ENCODE measurements at places on chromosomes 5 and 9.

DNA sequence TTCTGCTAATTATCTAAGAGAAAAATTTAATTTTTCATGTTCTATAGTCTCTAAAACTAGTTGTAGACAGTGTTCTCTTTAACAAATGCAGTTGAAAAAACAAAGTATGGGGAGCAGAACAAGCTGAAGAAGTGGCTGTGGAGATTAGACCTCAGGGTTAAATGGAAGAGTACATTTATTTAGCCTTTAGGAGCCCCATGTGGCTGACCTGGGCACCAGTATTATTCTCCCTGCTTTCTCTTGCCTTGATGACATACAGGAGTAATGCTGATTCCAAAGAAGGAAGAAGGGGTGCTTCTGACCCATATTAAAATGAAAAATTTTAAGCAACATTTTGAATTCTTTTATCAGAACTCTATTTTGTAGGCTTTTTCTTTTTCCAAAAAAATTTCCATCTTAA is 312.3 kb upstream of the RIOK2 start:
- no peak for DNase-seq

DNA sequence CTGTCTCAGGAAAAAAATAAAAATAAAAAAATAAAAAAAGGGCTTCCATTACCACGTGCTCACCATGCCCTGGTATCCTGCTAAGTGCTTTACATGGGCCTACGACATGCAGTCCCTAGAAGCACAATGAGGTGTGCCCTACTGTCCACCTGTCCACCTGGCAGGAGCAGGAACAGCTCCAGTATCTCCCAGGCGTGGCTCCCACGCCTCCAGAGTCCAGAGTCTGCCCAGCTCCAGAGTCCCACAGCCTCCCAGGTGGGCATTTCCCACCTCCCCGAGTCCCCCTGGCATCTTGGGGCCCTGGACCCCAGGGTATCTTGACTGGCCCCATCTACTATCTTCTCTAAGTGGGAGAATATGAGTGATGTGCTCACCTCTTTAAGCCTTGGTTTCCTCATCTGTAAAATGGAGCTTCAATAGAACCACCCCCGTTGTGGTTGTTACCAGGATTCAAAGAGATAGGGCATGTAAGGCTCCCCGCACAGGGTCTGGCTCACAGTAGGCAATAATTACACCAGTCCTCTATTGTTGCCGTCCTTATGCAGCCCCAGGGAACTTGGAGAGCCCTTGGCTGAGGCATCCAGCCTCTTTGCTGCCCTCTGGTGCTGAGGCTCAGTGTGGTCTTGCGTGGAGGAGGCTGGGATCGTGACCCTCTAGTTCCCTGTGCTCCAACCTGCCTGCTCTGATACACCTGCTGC is 8.9 kb downstream of the CXCL14 start:
- no peak for DNase-seq

GRCh38 chr9:92059661-92060060 is 55.6 kb downstream of the SPTLC1 start:
- no peak for DNase-seq

DNA sequence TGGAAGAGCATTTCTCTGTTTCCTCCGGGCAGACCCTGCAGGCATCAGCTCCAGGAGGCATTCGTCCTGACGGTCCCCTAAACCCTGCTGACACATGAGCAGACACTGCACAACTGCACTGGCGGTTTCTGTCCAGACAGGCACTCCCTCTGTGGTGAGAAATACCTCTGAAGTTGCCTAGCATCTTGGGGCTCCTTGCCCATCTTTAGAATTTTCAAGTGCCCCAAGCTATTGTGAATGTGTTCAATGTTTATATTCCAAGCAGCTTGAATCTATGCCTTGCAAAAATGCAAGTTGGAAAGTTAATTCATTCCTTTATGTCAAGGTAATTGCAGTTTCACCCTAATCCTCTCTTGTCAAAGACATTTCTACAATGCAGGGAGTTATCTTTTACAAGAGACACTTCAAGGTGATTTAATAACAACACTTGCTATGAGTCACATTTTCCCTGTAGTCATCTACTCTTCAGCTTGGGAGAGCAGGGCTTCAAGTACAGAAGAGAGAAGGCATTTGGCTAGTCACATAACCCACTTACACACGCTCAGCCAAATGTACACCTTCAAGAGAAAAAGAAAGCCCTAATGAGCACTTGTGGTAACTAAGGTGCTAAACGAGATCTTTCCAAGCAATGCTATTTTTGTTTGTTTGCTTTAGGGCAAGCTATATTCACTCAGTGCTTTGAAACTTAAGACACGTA is 302.5 kb downstream of the MLLT3 start:
- no peak for DNase-seq

DNA sequence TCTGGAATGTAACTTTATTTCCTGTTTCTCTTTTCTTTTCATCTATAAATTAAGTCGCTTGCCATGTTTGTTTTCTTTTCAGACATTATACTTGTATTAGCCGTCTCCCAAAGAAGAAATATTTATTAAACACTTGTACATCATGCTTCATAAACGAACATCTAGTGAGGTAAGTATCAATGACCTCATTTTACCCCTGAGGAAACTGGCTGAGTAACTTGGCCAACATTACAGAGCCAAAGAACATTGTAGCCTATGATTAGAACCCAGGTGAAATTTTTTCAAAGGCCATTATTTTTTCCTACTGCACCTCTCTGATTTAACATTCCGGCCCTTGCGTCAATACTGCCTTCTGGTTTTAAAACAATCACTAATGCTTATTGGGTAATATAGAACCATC is 4.2 kb downstream of the FREM1 start:
- DNase-seq, result no peak

Data from H1 (cell line).